ENCODE measurements at places on chromosomes 1 and 21.

DNA sequence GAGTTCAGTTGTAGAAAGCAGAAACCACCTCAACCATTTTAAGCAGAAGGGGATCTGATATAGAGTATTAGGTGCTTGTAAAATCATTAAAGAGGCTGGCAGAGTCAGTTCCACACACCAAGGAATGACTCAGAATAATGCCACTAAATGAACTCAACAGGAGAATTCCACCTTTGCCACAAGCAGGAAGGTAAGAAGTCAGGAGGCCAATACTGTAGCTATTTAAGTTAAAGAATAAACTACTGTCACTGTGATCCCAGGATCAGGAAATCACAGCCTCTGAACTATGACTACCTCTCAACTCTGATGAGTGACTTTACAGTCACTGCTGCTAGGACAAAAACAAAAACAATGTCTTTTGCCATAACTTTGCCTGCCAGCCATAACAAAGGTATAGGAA lies 52.5 kb upstream of the PRMT6 start:
- no peaks in the 10 kb centered on the region for H3K4me1 ChIP-seq
- ATAC-seq = no peak
- H3K36me3 ChIP-seq = no peaks in the 10 kb centered on the region
- H3K27me3 ChIP-seq = no peaks in the 10 kb centered on the region
- no peak overlapping the region for H3K4me3 ChIP-seq
- no peak overlapping the region for H3K27ac ChIP-seq

GRCh38 chr1:34147301-34147700 lies 17.7 kb downstream of the CSMD2 start:
- H3K36me3 ChIP-seq = no peaks in the 10 kb centered on the region
- H3K27ac ChIP-seq = no peak overlapping the region
- peaks cover 17% of the 10 kb centered on the region for H3K27me3 ChIP-seq
- H3K4me3 ChIP-seq = no peak overlapping the region
- ATAC-seq = no peak

GRCh38 chr1:30444850-30445249 lies 278.5 kb downstream of the MATN1 start:
- H3K27me3 ChIP-seq = peaks cover 11% of the 10 kb centered on the region
- H3K4me1 ChIP-seq = no peaks in the 10 kb centered on the region
- H3K27ac ChIP-seq = no peak overlapping the region

- no peaks in the 10 kb centered on the region for H3K4me1 ChIP-seq
- H3K27ac ChIP-seq = no peak overlapping the region
- H3K27me3 ChIP-seq = no peaks in the 10 kb centered on the region
- H3K4me3 ChIP-seq = no peak overlapping the region
Observed at GRCh38 chr1:73056826-73057225, 774.5 kb upstream of the NEGR1 start.

- H3K27ac ChIP-seq = no peak overlapping the region
- H3K36me3 ChIP-seq = no peaks in the 10 kb centered on the region
Observed at GRCh38 chr1:45792744-45793143, 10.7 kb upstream of the MAST2 start.

GRCh38 chr1:12095452-12096263 lies 32.6 kb downstream of the TNFRSF8 start:
- ATAC-seq = peak; percentile 66
- H3K27ac ChIP-seq = no peak overlapping the region
- peaks cover 10% of the 10 kb centered on the region for H3K4me1 ChIP-seq
- peaks cover 46% of the 10 kb centered on the region for H3K36me3 ChIP-seq

- H3K27ac ChIP-seq = no peak overlapping the region
- H3K4me3 ChIP-seq = no peak overlapping the region
- peaks cover 32% of the 10 kb centered on the region for H3K27me3 ChIP-seq
- H3K36me3 ChIP-seq = no peaks in the 10 kb centered on the region
- no peak for ATAC-seq
Observed at GRCh38 chr1:75708910-75709309, 15.6 kb upstream of the ACADM start.

DNA sequence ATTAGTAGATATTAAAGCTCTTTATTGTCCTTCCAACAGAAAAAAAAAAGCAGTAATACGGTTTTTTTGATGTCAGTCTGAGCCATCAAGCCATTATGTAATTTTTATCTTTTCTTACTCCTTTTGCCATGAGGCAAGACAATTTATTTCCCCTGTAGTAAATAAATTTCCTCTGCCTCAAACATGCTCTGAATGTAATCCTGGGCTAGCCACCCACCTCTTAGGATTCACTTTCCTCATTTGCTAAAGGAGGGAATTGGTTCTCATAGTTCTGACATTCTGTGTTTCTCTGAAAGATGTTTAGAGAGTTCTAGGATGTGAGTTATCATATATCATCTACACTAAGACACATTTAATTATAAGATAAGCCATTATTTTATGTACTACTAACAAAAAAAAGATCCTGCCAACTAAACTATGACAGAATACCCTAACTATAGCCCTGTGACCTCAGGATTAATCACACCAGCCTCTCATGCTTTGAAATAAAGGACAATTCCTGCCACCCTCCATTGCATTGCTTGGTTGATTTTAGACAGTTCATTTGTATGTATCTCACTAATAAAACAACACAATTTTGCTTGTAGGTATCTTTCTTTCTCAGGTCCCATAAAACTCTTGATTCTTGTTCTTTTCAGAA lies 34.0 kb upstream of the RAP1A start:
- H3K27me3 ChIP-seq = no peaks in the 10 kb centered on the region
- H3K4me3 ChIP-seq = no peak overlapping the region
- no peak overlapping the region for H3K27ac ChIP-seq
- ATAC-seq = peak; percentile 56
- no peaks in the 10 kb centered on the region for H3K4me1 ChIP-seq

DNA sequence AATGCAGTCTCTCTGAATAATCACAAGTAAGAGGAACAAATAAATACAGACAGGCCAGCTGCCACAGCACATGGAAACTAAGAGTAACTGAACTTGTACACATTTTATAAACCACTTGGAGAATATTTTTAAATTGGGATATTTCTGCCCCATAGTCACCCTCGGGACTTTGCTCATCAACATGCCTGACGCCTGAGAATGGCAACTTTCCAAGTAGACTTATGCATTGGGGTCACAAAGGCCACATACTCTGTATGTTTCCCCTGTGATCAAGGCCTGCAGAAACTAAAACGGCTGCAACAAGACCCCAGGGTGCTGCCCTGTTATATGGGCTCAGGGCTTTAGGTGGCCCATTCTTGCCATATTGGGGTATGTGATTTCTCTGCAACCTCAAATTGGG lies 38.3 kb upstream of the GJA5 start:
- no peak overlapping the region for H3K27ac ChIP-seq
- H3K27me3 ChIP-seq = peaks cover 3% of the 10 kb centered on the region
- no peak for ATAC-seq

- no peak overlapping the region for H3K27ac ChIP-seq
- no peak overlapping the region for H3K4me3 ChIP-seq
- H3K4me1 ChIP-seq = no peaks in the 10 kb centered on the region
- ATAC-seq = no peak
- H3K36me3 ChIP-seq = no peaks in the 10 kb centered on the region
Observed at GRCh38 chr1:114235960-114236359, 82.3 kb upstream of the SYT6 start.

- no peaks in the 10 kb centered on the region for H3K36me3 ChIP-seq
- ATAC-seq = peak; percentile 31
- peaks cover 11% of the 10 kb centered on the region for H3K27me3 ChIP-seq
- H3K4me1 ChIP-seq = no peaks in the 10 kb centered on the region
Observed at GRCh38 chr1:212503714-212504113, 71.0 kb downstream of the NENF start.

GRCh38 chr1:54364995-54365394 lies 41.2 kb downstream of the SSBP3 start:
- no peak overlapping the region for H3K4me3 ChIP-seq
- H3K27ac ChIP-seq = no peak overlapping the region
- no peaks in the 10 kb centered on the region for H3K27me3 ChIP-seq
- H3K36me3 ChIP-seq = peaks cover 8% of the 10 kb centered on the region

DNA sequence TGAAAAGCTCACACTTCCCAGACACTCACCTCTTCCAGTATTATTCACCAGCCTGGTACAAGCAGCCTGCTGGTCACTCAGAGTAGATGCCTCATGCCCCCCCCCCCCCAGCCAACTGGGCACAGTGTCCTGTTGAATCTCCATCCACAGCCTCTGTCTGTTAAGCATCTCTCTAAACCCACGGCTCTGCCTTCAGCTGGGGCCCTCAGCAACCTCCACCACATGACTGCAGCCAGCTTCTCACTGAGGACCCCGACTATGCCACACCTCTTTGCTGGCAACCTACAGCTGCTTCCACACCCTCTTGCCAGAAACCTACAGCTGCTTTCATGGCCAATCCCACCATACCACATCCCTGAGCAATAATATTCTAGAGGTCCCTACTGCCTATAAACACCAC lies 113.1 kb downstream of the RHOU start:
- no peaks in the 10 kb centered on the region for H3K36me3 ChIP-seq
- ATAC-seq = no peak
- H3K4me1 ChIP-seq = no peaks in the 10 kb centered on the region
- no peaks in the 10 kb centered on the region for H3K27me3 ChIP-seq
- H3K4me3 ChIP-seq = no peak overlapping the region

- H3K27ac ChIP-seq = no peak overlapping the region
- no peak for ATAC-seq
- no peaks in the 10 kb centered on the region for H3K4me1 ChIP-seq
- no peaks in the 10 kb centered on the region for H3K36me3 ChIP-seq
- no peaks in the 10 kb centered on the region for H3K27me3 ChIP-seq
- H3K4me3 ChIP-seq = no peak overlapping the region
Observed at GRCh38 chr21:28200726-28201125, 792.0 kb downstream of the LTN1 start.

GRCh38 chr21:18545908-18546307 lies 142.3 kb upstream of the TMPRSS15 start:
- ATAC-seq = no peak
- no peak overlapping the region for H3K4me3 ChIP-seq
- no peaks in the 10 kb centered on the region for H3K36me3 ChIP-seq
- H3K4me1 ChIP-seq = no peaks in the 10 kb centered on the region
- H3K27me3 ChIP-seq = no peaks in the 10 kb centered on the region

GRCh38 chr21:41141031-41141457 lies 26.9 kb upstream of the BACE2 start:
- no peak overlapping the region for H3K27ac ChIP-seq
- no peak overlapping the region for H3K4me3 ChIP-seq
- no peak for ATAC-seq
- H3K27me3 ChIP-seq = peaks cover 6% of the 10 kb centered on the region
- H3K4me1 ChIP-seq = no peaks in the 10 kb centered on the region

- peak overlapping the region; percentile 83 for H3K27ac ChIP-seq
- H3K4me1 ChIP-seq = peaks cover 63% of the 10 kb centered on the region
- ATAC-seq = peak; percentile 74
- H3K27me3 ChIP-seq = no peaks in the 10 kb centered on the region
- H3K36me3 ChIP-seq = peaks cover 100% of the 10 kb centered on the region
Observed at GRCh38 chr1:40059338-40059959, 18.9 kb downstream of the CAP1 start.

DNA sequence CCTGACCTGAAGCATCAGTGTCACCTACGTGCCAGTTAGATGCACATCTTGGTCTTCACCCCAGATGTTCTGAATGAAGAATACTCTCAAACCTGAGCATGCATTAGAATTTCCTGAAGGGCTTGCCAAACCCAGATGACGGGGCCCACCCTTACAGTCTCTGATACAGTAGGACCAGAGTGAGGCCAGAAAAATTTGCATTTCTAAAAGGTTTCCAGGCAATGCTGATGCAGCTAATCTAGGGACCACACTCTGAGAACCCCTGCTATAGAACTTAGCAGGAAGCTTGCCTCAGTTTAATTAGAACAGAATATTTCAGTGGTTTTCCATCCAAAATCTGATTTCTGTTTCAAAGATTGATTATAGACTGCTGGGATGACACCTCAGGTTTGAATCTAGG lies 9.9 kb upstream of the CTBS start:
- ATAC-seq = no peak
- H3K27me3 ChIP-seq = peaks cover 3% of the 10 kb centered on the region
- no peaks in the 10 kb centered on the region for H3K36me3 ChIP-seq
- no peaks in the 10 kb centered on the region for H3K4me1 ChIP-seq
- H3K4me3 ChIP-seq = no peak overlapping the region

DNA sequence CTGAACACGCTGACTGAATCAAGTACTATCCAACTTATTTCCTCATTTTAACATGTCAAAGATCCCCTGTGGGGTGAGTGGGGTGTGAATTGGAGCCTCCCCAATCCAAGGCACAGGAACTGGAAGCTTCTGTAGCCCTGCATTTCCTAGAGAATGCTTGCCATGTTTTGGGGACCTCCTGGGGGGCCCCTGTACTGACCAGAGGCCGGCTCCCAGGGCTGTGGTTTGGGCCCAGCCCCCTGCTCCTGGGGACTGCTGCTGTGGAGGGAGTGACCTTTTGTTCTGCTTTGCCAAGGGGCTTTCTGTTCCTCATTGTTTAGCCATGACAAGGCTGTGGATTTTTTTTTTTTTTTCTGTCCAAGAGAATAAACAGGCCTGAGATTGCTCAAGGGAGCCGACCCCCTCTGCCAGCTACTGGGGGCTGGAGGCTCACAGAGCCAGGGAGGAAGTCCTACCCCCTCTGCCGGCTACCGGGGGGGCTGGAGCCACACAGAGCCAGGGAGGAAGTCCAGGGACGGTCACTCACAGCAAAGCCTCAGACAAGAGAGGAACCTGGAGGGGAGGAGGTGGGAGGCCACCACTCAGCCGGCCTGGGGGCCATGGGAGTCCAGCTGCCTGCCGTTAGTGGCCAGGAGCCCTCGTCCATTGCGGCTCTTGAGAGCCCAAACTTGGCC lies 17.4 kb downstream of the TNFRSF1B start:
- peaks cover 47% of the 10 kb centered on the region for H3K4me1 ChIP-seq
- peak overlapping the region; percentile 22 for H3K4me3 ChIP-seq
- no peak for ATAC-seq

DNA sequence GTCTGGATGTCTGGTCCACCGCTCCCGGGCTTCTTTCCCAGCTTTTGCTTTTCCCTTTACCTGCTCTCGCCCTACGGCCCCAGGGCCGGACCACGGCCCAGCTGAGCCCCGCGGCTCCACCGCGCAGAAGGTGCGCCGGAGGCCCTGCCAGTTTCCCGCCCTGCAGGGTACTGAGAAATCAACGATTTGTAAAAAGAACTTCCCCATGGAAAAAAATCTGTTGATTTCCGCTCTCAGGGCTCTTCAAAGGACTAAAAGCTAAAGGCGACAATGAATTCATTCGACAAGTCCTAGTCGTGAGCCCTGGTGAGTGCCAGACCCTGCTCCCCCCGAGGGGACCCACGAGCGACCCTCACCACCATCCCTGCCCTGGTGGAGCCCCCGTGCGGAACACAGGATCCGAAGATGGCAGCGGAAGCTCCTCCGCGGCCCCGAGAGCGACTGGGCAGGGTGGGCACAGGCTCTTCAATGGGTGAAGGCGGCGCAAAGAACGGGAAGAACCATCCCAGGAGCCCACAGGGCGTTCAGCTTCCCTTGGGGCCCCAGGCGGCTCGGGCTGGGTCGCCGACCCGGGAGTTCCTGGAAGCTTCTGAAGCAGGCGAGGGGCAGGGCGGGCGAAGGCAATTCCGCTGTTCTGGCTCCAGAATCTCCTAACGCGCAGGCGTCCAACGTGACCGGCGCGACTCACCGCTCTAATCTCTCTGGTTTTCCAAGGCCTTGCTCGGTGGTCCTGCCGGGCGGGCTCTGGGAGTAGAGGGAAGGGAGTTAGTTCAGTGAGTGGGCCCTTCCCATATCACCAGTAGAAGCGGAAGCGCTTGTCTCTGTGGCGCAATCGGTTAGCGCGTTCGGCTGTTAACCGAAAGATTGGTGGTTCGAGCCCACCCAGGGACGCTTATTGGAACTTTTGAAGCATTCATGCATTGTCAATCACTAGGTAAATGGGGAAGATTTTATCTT lies 6.6 kb upstream of the RNU1-2 start:
- H3K4me1 ChIP-seq = peaks cover 5% of the 10 kb centered on the region
- H3K36me3 ChIP-seq = no peaks in the 10 kb centered on the region
- ATAC-seq = peak; percentile 86

- no peak for ATAC-seq
- H3K4me3 ChIP-seq = no peak overlapping the region
- no peaks in the 10 kb centered on the region for H3K27me3 ChIP-seq
- peaks cover 57% of the 10 kb centered on the region for H3K36me3 ChIP-seq
- H3K4me1 ChIP-seq = no peaks in the 10 kb centered on the region
Observed at GRCh38 chr1:233166896-233167295, 128.6 kb downstream of the PCNX2 start.
